Esophagus muscularis mucosa (tissue), 4 donors: ENCODE measurements at places on chromosomes 12 and 14. TPM values are rescaled to one million over a fixed set of nuclear protein-coding genes. Genes with fewer than 3 reads are reported as not detected.

TSPAN9 gene
- 19.9 TPM for total RNA-seq

VCPKMT gene
- 5.1 TPM for total RNA-seq

CLEC6A gene
- not detected for total RNA-seq

KRT2 gene
- not detected for total RNA-seq

RPS6KL1 gene
- total RNA-seq = 9.7 TPM

CCND2 gene
- total RNA-seq = 109 TPM

CLEC2A gene
- total RNA-seq = not detected

RIN3 gene
- total RNA-seq = 20.0 TPM

RAPGEF3 gene
- 18.3 TPM for total RNA-seq

TPPP2 gene
- total RNA-seq = not detected

CIDEB gene
- 9.5 TPM for total RNA-seq

EML1 gene
- total RNA-seq = 92.3 TPM

TOMM20L gene
- total RNA-seq = not detected

RDH5 gene
- total RNA-seq = 13.8 TPM

CIT gene
- 5.1 TPM for total RNA-seq

OR4E2 gene
- not detected for total RNA-seq

HOXC13 gene
- not detected for total RNA-seq

AQP2 gene
- not detected for total RNA-seq

EPYC gene
- total RNA-seq = not detected

NOS1 gene
- 2.5 TPM for total RNA-seq

SPX gene
- total RNA-seq = 0.66 TPM

A2M gene
- total RNA-seq = 678 TPM

LAG3 gene
- total RNA-seq = 2.8 TPM

LPAR5 gene
- total RNA-seq = 1.7 TPM

SIX6 gene
- not detected for total RNA-seq

TAS2R42 gene
- total RNA-seq = not detected

ZCCHC8 gene
- total RNA-seq = 12.1 TPM

TAS2R10 gene
- not detected for total RNA-seq

ANO2 gene
- 4.0 TPM for total RNA-seq

CELA1 gene
- total RNA-seq = not detected

TEAD4 gene
- total RNA-seq = 33.6 TPM

TMPRSS12 gene
- not detected for total RNA-seq

ITGA5 gene
- 264 TPM for total RNA-seq

PTPN21 gene
- total RNA-seq = 47.2 TPM

CLEC4C gene
- not detected for total RNA-seq

TSPAN19 gene
- not detected for total RNA-seq

KERA gene
- not detected for total RNA-seq

POTEM gene
- not detected for total RNA-seq

DPF3 gene
- 0.83 TPM for total RNA-seq

ATXN2 gene
- total RNA-seq = 57.3 TPM
